H1 (cell line): ENCODE measurements at places on chromosomes 2 and 18. TPM values are rescaled to one million over a fixed set of nuclear protein-coding genes. Genes with fewer than 3 reads are reported as not detected.

GRCh38 chr2:224248944-224249371, 152.9 kb downstream of the FAM124B start:
- H3K27me3 ChIP-seq = no peaks in the 10 kb centered on the region
- H3K4me1 ChIP-seq = no peaks in the 10 kb centered on the region
- no peak overlapping the region for H3K4me3 ChIP-seq
- no peak overlapping the region for H3K27ac ChIP-seq
- no peaks in the 10 kb centered on the region for H3K36me3 ChIP-seq
- no peak for DNase-seq

DNA sequence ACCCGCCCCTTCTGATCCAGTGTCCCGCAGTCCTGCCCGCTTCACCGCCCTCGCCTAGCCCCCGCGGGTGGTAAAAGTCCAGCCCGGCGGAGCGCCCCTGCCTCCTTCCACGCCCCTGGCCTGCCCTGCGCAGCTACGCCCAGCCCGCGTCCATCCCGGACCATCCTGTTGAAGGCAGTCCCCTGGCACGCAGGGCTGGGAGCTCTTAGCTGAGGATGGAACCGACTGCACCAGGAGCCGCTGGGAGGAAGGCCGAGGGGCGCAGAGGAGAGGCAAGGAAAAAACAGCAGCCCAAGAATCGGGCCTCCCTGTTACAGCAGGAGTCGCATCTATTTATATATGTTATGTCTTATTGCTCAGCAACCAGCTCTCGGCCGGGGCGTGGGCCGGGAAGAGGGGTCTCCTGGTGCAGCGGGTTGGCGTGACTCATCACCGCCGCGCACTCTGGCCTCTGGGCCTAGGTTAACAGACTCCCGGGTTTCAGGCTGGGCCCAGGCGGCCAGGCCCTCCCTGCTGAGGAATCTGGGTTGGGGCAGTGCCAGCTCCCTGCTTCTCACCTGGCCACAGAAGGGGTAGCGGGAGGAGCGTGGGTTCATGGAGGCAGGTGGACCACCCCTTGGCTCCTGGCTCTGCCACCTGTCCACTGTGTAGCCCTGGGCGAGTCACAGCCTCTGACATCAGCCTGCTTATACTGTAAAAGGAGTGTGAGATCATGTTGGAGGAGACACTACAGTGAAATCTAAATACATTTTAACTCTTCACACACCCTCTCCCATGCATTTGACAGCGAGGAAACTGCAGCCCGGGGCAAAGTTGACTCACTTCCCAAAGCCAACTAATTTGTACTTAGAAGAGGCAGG, 13.4 kb upstream of the MAP3K2 start:
- H3K4me1 ChIP-seq = no peaks in the 10 kb centered on the region
- no peak for DNase-seq
- H3K36me3 ChIP-seq = no peaks in the 10 kb centered on the region

DNA sequence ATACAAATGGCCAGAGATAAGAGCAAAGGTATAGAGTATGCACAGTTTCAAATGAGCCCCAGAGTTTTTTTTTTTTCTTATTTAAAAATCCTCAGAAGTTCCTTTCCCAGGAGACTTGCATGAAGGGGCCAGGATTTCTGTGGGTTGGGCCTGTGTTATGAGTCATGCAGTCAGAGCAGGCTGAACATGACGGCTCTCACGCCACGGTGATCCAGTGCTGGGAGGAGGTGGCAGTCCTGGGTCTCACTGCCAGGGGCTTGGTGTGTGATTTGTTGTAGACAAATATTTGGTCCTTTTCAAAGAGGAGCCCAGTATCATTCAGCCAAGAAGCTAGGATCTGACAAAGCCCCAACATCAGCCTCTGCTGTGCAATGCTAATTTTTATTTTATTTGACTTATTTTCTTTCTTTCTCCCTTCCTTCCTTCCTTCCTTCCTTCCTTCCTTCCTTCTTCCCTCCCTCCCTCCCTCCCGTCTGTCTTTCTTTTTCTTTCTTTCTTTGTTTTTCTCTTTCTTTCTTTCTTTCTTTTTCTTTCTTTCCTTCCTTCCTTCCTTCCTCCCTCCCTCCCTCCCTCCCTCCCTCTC, 10.4 kb upstream of the KCNE4 start:
- peaks cover 8% of the 10 kb centered on the region for H3K4me1 ChIP-seq
- DNase-seq = no peak
- no peaks in the 10 kb centered on the region for H3K27me3 ChIP-seq
- H3K4me3 ChIP-seq = no peak overlapping the region

ONECUT2 gene
- 0.22 and 0.38 TPM in 2 replicates for polyA plus RNA-seq
